ENCODE measurements at places on chromosomes 16 and 17.

DNA sequence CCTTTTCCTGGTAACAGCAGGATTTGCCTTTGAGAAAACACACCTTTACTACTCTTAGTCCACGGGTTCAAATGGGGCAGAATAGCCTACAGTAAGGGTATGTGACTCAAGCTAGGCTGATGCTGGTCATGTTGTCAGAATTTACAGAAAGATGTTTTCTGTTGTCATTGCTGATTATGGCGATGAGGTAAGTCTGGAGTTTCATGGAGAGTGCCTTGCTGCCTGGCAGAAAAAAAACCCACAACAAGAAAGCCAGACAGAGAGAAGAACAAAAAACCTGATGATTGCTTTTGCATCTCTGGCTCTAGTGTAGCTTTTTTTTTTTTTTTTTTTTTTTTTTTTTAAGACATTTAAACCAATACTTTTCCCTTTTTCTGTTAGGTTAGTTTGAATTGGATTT, 47.9 kb downstream of the SLC6A4 start:
- DNase-seq = no peak

GRCh38 chr17:59435238-59435637, 103.8 kb downstream of the YPEL2 start:
- no peak for DNase-seq

DNA sequence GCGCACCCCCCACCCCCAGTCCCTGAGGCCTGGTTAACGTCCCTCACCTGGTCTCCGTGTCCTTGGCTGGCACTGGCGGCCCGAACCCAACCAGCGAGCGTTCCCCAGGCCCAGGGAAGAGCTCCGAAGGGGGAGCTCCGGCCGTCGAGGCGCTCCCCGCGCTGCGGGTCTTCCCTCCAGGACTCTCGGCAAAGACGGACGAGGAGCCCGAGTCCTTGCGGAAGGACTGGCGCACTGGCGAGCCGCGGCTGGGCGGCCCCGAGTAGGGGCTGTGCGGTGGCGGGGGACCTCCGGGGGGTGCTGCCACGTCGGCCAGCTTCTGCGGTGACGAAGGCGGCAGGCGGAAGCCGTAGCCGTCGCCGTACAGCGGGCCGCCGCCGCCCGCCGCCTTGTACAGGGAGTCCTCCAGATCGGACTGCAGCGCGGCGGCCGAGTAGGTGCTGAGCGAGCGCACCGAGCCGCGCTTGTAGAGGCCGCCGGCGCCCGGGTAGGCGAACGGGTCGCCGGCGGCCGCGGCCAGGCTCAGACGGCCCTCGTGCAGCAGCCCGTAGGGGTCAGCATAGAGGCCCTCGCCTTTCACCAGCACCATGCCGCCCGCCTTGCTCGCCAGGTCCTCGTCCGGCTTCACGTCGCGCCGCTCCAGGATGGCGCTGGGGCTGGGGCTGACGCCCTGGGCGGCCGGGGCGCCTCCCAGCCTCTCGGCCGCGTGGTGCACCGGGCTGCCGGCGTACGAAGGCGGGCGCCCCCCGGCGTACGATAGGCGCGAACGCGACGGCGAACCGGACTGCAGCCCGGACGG, 44.1 kb downstream of the SRCIN1 start:
- no peak for DNase-seq

DNA sequence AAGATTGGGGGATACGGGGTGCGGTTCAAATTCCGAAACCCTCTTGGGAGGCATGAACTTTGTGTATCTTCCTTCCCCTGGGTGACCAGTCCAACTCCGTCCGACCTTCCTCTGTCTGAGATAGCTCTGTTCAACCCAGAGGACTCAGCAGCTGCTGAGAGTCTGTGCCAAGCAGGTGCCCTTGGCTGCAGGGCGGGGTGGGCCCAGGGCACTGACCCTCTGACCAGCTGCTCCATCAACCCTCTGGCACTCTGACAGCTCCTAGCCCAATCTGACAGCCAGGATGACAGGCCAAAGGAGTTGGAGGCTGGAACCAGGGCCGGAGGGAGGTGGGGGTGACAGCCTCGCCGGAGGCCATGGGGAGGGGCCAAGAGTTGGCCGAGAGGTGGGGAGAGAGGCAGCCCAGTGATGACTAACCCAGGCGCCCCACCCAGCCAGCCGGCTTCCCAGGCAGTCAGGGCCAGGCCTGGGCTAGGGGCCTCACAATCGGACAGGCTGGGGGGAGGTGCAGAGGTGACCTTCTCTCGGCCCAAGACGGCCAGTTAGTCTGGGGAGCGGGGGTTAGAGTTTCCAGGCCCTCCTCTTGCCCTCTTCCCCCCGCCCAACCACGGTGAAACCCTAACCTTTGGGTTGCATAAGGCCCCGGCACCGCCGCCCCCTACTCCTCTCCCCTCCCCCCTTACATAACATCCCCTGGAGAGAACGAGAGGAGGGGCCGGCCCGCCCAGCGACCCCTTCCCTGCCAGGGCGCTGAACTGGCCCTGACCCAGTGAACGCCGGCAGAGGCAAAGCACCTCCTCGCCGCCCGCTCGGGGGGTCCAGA, 5.0 kb upstream of the TLCD2 start:
- DNase-seq = no peak

GRCh38 chr16:79988721-79989220, 388.2 kb upstream of the MAF start:
- DNase-seq = no peak

- peak; percentile 86 for DNase-seq
These were observed 47.6 kb downstream of the IL21R start for GRCh38 chr16:27449434-27450195.

DNA sequence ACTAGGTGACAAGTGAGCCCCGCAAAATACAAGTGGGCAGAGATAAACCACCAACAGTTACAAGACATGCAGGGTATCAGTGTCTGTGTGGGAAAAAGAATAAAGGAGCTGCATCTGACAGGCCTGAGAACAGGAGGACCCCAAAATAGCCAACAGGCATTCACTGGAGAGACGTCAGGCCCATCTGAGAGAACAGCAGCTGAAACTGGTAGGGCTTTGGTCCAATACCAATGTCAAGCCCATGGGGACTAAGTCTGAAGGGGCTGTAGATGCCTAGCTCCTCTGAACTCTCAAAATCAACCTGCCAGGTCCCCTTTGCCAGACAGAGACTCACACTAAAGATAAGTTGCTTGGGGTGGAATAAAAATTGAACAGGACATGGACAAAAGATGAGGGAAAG, 30.5 kb upstream of the TANC2 start:
- no peak for DNase-seq

DNA sequence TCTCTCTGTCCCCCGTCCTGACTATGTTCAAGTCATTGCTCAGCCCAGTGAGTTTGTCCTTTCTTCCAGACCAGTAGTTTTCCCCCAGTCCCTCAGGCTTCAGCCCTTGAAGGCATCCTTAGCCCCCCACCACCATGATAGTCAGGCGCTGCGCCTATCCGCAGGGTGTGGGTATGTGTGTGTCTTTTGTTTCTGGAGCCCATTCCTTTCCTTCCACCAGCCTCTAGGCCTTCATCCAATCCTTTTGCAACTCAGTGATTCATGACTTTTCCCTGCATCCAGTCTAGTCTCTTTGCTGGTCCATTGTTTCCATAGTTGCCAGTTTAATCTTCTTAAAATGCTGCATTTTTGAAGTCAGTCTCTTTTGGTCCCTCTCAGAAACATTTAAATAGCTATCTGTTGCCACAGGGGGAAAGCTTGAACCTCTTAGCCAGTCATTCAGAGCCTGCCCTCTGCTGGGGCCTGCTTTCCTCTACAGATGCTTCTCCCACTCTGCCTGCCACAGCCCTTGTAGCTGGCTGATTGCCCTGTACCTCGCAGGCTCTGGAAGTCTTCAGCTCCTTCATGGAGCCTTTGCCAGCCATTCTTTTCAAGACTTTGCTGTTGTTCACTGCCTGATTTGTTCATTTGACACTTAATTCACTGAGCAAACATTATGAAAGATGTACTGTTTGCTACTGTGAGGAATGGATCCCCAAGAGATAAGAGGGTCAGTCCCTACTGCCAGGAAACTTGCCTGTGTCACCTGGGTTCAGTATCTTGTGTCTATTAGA, 55.9 kb upstream of the ADCY7 start:
- DNase-seq = peak; percentile 70

DNA sequence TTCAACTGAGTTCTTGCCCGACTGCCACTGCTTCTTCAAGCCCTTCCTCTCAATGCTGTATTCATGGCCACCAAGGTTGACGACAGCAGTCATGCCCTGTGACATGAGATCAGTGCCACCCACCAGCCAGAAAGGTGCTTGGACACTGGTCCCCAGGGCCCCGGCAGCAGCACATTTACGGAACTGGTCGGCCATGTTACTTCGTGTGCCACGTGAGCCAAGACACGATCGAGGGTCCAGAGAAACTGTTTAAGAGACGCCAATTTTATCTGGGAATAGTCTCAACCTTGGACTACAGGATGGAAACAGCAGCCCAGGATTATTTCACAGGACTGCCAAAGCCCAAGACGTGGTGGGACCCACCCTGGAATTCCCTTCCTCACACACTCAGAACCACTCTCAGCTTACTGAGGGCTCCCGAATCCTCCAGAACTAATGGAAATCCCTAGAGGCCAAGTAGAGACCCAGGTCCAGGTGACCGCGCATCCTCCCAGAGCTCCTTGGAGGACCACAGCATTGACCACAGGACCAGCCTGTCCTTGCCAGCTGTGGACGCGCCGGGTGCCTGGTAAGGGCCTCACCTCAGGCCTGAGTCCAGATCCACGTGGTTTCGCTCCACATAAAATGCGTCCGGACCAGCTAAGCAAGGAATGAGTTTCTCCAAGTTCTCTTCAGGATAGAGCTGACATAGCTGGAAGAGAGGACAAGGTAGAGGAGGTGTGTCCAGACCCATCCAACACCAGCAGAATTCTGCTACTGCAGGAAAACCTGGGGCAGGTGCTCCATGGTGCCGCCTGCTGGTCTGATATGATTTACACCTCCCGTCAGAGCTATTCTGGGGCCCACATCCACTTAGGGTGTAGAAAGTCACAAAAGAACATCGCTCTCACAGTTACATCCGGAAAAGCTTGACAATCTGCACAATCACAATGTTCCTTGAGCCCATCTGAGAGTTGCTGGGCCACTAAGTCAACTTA, 28.2 kb downstream of the MAP1LC3B start:
- DNase-seq = no peak

DNA sequence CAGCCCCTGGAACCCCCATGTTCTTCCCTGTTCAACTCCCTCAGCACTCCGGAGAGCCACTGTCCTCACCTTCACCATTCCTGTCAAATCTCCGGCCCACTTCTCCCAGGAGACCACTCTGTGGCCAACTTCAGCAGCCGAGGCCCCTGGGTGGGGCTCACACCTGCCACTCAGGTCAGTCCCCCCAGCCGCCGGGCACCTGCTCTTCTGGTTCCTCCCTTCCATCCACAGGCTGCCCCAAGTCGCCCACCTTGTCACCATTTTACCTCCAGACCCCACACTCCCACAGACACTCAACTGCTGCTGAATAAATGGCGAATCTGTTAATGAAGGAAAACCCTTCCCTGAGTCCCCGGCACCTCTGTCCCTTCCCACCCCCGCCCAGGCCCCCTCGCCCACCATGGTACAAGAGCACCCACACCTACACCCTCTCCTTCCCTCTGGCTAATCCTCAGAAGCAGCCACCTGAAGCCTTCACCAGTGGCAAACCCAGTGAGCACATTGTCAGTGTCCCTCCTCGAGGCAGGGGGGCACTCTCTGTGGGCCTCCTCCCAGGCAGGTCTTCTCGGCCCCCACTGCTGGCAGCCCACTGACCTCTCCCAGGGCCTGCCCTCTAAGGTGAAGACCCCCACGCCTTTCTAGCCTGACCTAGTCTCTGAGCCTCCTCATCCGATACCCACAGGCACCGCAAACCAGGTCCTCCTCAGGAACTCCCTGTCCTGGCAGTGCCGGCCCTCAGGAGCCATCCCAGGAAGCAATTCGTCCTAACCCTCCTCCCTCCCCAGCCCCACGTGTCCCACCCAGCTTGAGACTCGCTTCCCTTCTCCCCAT, 8.2 kb downstream of the CANT1 start:
- DNase-seq = no peak

DNA sequence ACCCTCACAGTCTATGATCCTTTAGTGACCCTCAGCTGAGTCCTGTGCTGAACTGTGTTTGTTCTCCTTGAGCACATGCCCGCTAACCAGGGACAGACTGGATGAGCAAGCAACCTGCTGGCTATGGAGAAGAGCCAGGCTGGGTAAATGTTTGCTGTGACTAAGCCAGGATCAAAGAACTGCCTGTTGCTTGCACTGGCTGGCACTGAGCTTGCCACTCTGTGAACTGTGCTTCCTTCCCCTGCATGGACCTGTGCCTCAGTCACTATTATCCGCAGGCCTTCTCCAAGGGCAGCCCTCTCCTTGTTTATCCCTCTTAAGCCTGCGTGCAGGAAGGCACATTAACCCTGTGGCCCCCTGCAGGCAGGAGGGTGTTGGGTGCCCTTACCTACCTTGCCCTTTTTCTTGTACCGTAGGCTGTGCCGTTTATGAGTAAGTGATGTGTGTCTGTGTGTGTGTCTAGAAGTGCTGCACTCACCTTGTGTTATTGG, 7.4 kb downstream of the PNPO start:
- DNase-seq = no peak

DNA sequence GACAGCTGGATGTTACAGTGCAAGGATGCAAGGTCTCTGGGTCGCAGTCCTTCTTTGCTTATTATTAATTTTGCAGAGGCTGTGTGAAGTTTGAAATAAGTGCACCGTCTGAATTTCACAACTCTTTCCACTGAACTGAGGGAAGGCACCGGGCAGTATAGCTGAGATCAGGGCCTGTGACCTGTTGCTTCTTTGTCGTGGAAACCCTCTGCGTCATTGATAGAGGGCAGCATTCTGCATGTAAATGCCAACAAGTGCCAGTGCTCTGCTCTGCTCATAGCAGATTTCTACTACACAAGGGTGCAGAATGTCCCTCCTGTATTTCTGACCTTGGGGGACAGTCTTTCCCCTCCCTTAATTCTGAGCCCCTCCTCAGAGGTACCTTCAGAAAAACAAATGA, 26.0 kb downstream of the CD300LF start:
- DNase-seq = no peak

GRCh38 chr16:76653390-76654026, 376.3 kb downstream of the CNTNAP4 start:
- DNase-seq = peak; percentile 27

DNA sequence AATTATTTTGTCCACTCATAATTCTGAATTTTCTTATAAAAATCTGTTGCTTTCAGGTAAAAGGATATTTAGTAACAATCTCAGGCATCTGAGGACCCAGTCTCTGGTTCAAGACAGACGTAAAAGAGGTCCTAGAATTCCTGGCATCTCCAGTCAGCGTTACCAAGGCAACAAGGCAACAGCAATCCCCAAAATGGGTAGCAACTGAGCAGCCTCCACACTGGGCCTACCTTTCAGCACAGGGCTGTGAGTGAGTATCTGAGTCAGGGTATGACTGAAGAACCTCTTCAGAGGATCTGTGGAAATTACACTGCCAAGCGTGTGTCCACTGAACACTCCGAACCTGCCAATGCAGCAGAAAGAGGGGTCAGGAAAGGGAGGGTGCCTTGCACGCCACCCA, 20.8 kb downstream of the FANCA start:
- peak; percentile 6 for DNase-seq

- no peak for DNase-seq
These were observed 21.6 kb downstream of the CTU2 start for GRCh38 chr16:88727871-88728270.

DNA sequence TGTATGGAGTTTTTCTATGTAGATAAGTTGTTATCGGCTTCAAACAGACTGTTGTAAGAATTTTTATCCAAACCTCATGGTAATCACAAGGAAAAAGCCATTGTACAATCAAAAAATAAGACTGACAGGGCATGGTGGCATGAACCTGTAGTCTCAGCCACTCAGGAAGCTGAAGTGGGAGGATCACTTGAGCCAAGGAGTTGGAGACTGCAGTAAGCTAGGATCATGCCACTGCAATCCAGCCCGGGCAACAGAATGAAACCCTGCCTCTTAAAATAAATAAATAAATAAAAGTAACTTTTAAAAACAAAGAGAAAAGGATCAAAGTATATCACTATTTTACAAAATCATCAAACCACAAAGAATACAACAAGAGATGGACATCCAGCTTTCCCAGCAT, 14.4 kb downstream of the OR1A1 start:
- no peak for DNase-seq

Measured in GM10248 (cell line).